RWPE1 (cell line): ENCODE measurements at places on chromosomes 13 and 19.

- no peak for DNase-seq
Measured at GRCh38 chr19:38323291-38323690, 3.6 kb downstream of the KCNK6 start.

GRCh38 chr13:91358387-91358782 lies 10.9 kb downstream of the MIR17HG start:
- no peak for DNase-seq

- no peak for DNase-seq
Measured at GRCh38 chr19:49201042-49201441, 43.5 kb downstream of the TRPM4 start.

DNA sequence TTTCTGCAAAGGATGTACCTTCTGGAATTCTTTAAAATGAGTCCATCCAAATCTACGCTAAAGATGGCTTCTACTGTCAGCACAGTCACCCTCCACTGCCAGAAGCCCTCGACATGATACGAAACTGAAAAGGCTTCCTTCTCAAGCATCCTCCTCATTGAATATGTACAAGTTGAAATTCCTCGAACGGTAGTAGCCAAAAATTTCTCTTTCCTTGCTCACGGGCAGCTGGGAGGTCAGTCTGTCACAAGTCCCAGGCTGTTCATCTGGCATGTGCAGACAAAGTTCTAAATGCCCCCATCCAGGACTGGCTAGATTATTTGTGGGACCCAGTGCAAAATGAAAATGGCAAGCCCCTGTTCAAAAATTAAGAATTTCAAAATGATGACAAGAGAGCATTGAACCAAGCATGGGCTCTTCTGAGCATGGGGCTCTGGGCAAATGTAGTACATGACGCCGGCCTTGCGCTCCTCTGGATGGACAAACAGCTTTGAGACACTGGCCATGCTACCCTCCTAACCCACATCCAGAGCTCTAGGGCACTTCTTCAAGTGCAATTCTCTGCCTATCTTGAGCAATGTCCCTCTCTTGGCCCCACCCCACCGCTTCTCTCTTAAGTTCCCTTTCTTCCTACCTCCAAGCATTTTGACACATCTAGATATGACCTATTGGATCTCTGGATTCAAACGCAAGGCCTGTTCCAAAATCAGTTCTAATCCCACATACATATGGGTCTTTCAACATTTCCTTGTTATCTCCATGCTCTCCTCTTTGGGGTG lies 78.9 kb upstream of the FLT1 start:
- DNase-seq: no peak
